ENCODE measurements at places on chromosomes 6 and 20. TPM values are rescaled to one million over a fixed set of nuclear protein-coding genes. Genes with fewer than 3 reads are reported as not detected.

GRCh38 chr20:24868959-24869358, 80.1 kb upstream of the CST7 start:
- no peak for DNase-seq

THEMIS gene
- 0.79 TPM for total RNA-seq

GRCh38 chr6:159941286-159942113, 27.4 kb upstream of the IGF2R start:
- DNase-seq, result no peak

LRRN4 gene
- total RNA-seq, result not detected

SLC17A5 gene
- total RNA-seq, result 7.7 TPM

DNA sequence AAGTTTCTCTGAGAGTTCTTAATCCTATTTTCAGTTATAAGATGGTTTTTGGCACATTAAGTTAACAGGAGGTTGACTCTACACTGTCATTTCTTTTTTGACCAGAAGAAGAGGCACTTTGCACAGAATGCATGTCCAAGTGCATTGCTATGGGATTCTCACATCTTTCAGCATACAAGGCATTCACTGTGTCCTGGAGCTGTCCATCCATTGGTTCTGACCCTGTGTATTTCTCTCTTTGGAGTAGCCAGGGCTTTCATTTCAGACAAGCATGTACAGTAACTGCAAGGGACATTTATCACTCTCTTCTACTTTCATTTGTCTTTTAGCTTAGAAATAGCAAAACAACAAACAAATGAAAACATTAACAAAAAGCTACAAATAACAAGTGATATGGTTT, 275.1 kb upstream of the IMPG1 start:
- no peak for DNase-seq

GMPR gene
- 2.6 TPM for total RNA-seq

- DNase-seq, result no peak
Observed at GRCh38 chr20:35820715-35821114, 48.9 kb downstream of the PHF20 start.

B3GAT2 gene
- not detected for total RNA-seq

DNA sequence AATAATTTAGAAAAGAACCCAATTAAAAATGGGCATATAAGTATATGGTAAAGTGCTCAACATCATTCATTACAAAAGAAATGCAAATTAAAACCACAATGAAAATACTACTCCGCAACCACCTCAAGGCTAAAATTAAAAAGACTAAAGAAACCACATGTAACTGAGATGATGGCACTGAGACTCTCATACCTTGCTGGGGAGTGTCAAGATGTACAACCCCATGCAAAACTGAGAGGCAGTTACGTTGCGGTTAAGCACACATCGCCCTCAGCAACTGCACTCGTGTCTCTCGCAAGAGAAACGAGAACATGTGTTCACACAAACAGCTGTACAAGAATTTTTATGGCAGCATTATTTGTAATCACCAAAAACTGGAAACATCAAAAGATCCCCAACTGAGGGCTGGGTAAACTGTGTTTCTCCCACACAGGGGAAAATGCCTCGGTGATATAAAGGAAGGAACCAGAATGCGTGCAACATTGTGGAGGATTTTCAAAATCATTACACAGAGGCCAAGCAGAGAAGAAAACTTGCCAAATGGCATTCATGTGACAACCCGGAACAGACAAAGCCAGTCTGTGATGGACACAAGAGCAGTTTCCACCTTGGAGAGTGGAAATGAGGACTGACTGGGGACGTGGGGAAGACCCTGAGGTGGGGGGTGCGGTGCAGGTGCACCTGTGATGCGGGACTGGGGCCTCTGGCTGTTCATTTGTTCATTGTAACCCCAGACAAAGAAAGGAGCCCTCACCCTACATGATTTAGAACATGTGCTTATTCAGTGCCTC, 144.9 kb downstream of the WDR27 start:
- no peak for DNase-seq

DNA sequence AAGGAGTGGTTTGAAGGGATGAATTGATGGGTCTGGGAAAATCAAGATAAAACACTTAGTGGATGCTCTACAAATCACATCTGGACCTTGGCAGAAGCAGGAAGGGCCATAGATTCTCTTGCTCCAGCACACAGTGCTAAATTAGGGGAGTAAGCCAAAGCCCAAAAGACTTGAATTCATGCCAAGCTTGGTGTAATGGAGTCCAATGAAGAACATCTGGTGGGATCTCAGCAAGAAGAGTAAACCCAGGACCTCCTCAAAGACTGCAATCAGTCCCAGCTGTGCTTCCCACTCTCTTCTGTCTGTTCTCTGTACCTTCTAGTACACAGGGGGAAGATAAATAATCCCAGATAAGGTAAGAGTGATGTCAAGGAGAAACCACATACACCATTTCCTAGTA, 683.4 kb downstream of the RNF144B start:
- DNase-seq, result no peak

DNA sequence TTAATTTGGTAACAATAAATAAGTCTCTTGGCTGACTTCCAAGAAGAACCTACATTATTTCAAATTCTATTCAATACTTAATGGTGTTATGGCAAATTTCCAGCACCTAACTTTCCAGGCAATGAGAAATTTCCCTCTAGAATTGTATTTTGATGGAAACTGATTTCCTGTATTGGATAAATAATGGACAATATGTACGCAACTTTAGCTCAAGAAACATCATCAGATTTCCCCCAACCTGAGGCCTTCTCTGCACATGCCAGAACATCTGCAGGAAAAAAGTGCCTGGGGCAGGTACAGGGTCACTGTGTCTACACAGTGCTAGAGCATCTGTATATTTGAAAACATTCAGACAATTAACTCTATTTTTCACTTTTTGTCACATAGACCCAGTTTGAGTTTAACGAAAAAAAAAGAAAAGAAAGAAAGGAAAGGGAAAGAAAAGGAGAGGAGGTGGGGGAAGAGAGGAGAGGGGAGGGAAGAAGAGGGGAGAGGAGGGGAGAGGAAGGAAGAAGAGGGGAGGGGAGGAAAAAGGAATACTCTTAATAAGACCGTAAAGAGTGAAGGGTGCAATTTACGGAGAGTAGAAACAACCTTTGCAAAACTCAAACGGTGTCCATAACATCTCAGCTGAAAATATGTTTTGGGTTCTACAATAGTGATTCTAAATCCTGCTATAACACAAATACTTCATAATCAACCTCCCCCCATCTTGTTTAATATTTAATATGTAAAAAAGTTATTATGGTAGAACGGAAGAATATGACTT, 130.0 kb downstream of the TSHZ2 start:
- no peak for DNase-seq

GRCh38 chr20:6381887-6382286, 259.1 kb upstream of the FERMT1 start:
- DNase-seq, result no peak

HAO1 gene
- not detected for total RNA-seq

DNA sequence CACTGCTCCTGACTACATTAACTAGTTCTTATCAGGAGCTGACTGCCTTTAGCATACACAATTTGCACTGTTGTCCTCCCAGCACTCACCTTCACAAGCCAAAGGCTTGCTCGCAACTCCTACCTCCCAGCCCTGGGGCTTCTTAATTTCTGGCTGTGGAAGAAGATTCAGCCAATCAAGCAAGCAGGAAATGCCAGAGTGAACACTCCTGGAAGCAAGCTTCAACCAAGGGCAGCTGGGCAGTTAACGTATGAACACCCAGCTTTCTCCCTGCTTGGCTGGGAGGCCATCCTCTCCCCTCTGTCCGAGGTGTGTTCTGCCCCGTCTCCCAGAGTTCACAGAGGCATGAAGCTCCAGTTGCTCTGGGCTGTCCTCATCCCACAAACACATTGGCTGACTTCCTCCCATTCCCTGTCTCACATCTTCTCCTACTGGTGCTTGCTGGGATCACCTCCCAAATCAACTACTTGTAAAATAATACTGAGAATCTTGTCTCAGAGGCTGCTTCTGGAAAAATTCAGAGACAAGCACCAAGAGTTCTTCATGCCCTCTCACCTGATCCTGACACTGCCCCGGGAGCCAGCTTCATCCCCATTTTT, 15.3 kb upstream of the SRSF6 start:
- DNase-seq, result no peak

ZC2HC1B gene
- not detected for total RNA-seq

BANF2 gene
- not detected for total RNA-seq

FAM184A gene
- total RNA-seq, result 1.3 TPM

All from esophagus squamous epithelium (tissue), 5 donors.